ENCODE measurements at places on chromosomes 6 and 20. TPM values are rescaled to one million over a fixed set of nuclear protein-coding genes. Genes with fewer than 3 reads are reported as not detected.

Gene PAK5
- 10.5 TPM for total RNA-seq

Gene CFAP206
- 11.5 TPM for total RNA-seq

Gene TMEM14A
- 46.1 TPM for total RNA-seq

Gene KCNK15
- 0.30 TPM for total RNA-seq

Gene GTF3C6
- 71.6 TPM for total RNA-seq

Gene SIRPA
- 34.3 TPM for total RNA-seq

Gene PDYN
- total RNA-seq: 11.0 TPM

Gene ULBP1
- total RNA-seq: 0.20 TPM

Gene APCDD1L
- 0.11 TPM for total RNA-seq

Gene TMEM217
- total RNA-seq: 1.4 TPM

Gene MAFB
- total RNA-seq: 7.3 TPM

Data from spinal cord (tissue), 10 donors.